Heart right ventricle (tissue), 16 donors: ENCODE measurements at places on chromosomes 11 and 22. TPM values are rescaled to one million over a fixed set of nuclear protein-coding genes. Genes with fewer than 3 reads are reported as not detected.

DNA sequence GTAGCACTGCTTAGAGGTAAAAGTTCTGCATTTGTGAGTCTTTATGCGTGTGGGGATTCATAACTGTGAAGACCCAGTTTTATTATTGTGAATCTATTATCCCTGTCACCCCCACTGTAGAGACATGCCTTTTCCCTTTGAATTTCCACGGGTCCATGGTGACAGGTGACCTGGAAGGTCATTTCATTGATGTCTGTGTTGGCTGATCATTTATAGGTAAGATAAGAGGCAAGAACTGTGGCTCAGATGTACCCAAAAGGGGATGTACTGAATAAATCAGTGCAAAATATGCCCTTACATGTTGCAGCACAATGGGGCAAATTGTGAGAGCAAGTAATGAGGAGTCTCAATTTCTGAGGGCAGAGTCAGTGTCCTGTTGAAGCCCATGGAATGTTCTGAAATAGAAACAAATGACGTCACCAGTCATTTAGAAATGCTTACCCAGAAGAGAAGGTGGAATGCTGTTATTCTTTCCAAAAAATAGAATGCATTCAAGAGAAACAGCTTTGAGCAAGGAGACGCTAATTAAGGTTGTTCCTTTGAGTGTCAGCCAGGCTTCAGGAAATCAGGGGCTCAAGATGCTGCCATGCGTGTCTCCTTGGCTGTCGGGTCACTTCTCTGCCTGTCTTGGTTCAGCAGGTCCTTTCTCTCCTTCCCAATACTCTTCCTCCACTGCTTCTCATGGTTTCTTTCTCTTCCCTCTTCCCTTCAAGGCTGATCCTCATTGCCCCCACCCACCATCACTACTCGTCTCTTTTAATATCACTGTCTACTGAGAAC lies 118.7 kb upstream of the E2F8 start:
- H3K4me3 ChIP-seq: no peak overlapping the region
- no peak for DNase-seq
- H3K27me3 ChIP-seq: no peaks in the 10 kb centered on the region
- no peaks in the 10 kb centered on the region for H3K36me3 ChIP-seq
- H3K4me1 ChIP-seq: peaks cover 3% of the 10 kb centered on the region
- no peak overlapping the region for H3K27ac ChIP-seq

DNA sequence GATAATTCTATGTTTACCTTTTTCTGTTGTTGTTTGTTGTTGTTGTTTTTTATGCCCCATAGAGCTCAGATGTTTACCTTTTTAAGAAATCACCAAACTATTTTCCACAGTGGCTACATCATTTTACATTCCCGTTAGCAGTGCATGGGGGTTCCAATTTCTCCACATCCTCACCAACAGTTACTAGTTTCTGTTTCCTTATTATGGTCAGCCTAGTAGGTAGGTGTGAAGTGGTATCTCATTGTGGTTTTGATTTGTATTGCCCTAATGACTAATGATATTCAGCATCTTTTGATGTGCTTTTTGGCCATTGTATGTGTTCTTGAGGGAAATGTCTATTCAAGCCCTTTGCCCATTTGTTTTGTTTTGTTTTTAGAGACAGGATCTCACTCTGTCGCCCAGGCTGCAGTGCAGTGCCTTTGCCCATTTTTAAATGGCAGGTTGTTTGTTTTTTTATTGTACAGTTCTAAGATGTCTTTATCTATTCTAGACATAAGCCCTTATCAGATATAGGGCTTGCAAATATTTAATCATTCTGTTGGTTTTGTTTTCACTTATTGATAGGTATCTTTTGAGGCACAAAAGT lies 27.5 kb downstream of the CHEK2 start:
- no peak for DNase-seq
- no peaks in the 10 kb centered on the region for H3K27me3 ChIP-seq
- H3K4me3 ChIP-seq: no peak overlapping the region
- H3K4me1 ChIP-seq: peaks cover 22% of the 10 kb centered on the region
- no peak overlapping the region for H3K27ac ChIP-seq

DNA sequence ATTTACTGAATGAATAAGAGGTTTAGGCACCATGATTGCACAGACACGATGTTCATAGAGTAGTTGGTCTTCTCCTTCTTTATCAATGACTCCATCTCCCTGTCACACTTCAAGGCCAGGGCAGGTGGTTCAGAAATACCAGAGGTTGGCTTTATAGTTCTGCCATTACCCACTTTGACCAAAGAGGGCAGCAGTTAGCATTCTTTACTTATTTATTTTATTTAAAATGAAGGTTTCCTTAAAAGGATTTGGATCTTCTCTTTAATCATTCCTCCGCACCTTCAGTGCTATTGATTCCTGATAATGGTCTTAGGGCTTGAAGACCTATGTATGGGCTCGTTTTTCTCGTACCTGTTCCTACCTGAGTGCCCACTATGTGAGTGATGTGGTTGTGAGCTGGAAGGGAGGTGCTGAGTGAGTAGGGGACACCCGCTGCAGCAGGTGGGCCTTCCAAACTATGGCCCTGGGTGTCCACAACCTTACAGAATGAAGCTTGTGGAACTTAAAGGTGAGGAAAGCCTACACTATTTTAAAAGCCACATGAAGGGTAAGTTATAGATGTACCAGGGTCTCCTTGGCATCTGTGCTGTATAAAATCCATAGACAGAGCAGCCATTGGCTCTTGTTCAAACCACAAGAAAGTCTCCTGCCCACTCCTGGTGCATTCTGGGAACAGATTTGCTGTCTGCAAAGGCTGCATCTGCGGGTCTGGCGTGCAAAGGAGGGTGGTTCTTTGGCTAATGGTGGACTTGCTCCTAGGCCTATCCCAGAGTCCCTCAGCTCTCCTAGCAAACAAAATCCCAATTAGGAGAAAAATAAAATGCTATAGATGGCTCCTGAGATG lies 35.0 kb downstream of the TIMP3 start:
- no peaks in the 10 kb centered on the region for H3K27me3 ChIP-seq
- no peak overlapping the region for H3K4me3 ChIP-seq
- no peaks in the 10 kb centered on the region for H3K36me3 ChIP-seq

- no peak for DNase-seq
- no peak overlapping the region for H3K27ac ChIP-seq
- H3K4me3 ChIP-seq: no peak overlapping the region
- H3K27me3 ChIP-seq: no peaks in the 10 kb centered on the region
Measured at GRCh38 chr11:41713030-41713429, 253.6 kb upstream of the LRRC4C start.

DNA sequence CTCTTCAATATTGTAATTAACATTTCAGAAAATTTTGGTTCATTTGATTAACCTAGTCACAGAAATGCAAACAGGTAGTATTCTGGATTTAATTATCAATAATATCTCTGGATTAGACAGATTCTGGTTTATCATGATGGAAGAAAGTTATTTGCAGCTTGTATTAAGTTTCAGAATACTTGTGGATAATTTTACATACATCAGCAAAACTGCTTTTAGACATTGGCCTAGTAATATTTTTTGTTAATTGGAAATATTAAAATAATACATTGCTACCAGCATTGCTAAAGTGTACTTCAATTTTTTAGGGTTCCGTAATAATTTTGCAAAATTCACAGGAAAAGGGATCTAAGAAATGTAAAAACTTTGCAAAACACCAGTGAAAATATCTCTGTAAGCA lies 3.8 kb upstream of the OR5D14 start:
- no peak for DNase-seq
- H3K36me3 ChIP-seq: no peaks in the 10 kb centered on the region
- no peak overlapping the region for H3K27ac ChIP-seq
- no peak overlapping the region for H3K4me3 ChIP-seq
- H3K4me1 ChIP-seq: no peaks in the 10 kb centered on the region
- H3K27me3 ChIP-seq: no peaks in the 10 kb centered on the region

Gene VPS26B
- 19.9 TPM for polyA plus RNA-seq

Gene RIMBP3C
- polyA plus RNA-seq: not detected
